IMR-90 (cell line): ENCODE measurements at places on chromosomes 1 and 21. TPM values are rescaled to one million over a fixed set of nuclear protein-coding genes. Genes with fewer than 3 reads are reported as not detected.

HENMT1 gene
- 0.28 and 0.54 TPM in 2 replicates for total RNA-seq

PRELP gene
- total RNA-seq, result under 0.01 TPM in 1 of 2 replicates, not detected in the other

OR6K3 gene
- total RNA-seq, result not detected in 2 replicates

HPCAL4 gene
- total RNA-seq, result not detected in 2 replicates

CELA2A gene
- total RNA-seq, result not detected in 2 replicates
